ENCODE measurements at places on chromosomes 7 and 10.

GRCh38 chr7:39130274-39130673, 152.6 kb downstream of the POU6F2 start:
- DNase-seq = no peak

GRCh38 chr10:112584276-112584675, 137.3 kb downstream of the VTI1A start:
- no peak for DNase-seq

- DNase-seq = no peak
Measured at GRCh38 chr10:112262546-112262945, 20.7 kb upstream of the TECTB start.

DNA sequence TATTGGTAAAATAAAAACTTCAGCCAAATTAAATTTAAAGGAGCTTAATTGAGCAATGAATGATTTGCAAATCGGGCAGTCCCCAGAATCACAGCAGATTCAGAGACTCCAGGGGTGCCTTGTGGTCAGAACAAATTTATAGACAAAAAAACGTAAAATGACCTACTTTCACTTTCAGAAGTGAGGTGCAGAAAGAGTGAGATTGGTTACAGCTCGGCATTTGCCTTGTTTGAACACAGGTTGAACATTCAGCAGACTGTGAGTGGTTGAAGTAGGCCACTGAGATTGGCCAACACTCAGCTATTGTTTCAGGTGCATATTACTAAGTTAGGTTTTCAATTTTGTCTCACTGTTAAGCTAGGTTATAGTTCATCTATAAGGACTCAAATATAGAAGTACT, 153.4 kb downstream of the BICC1 start:
- DNase-seq = no peak

GRCh38 chr10:117137911-117138642, at the start of gene VAX1:
TSS of gene VAX1 (minus strand) at chr10:117138270. CDS start at chr10:117138056, 214 bp downstream.
- no peak for DNase-seq

- no peak for DNase-seq
Measured at GRCh38 chr10:72043016-72043834, 45.1 kb downstream of the SPOCK2 start.

GRCh38 chr7:1112625-1113547, 25.0 kb downstream of the GPER1 start:
- DNase-seq = no peak

DNA sequence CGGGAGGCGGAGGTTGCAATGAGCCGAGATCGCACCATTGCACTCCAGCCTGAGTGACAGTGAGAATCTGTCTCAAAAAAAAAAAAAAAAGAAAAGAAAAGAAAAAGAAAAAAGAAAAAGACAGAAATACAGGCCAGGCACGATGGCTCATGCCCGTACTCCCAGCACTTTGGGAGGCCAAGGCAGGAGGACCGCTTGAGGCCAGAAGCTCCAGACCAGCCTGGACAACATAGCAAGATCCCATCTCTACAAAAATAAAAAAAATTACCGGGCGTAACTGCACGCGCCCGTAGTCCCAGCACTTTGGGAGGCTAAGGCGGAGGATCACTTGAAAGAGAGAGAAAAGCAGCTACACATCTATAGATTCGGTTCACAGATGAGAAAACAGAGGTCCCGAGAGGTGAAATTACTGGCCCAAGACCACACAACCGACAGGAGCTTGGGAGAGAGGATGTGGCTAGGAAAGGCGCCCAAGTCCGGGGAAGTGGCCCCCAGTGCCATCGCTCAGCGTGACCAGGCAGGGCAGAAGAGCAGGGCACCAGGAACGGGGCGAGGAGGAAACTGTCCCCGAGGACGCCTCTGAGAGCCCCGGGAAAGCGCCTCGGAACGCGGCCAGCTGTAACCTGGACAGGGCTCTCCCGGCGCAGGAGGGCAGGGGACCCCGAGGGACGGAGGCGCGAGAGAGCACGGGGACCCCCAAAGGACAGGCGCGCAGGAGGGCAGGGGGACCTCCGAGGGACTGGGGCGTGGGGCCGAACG, 612 bp downstream of the SNX8 start:
- no peak for DNase-seq

GRCh38 chr7:143225047-143225446, 3.2 kb downstream of the TAS2R40 start:
- DNase-seq = no peak

GRCh38 chr10:71899665-71900412, 48.8 kb upstream of the PSAP start:
- no peak for DNase-seq

- DNase-seq = no peak
Measured at GRCh38 chr10:22753786-22754185, 39.4 kb upstream of the PIP4K2A start.

GRCh38 chr10:129936923-129937300, 27.2 kb downstream of the EBF3 start:
- DNase-seq = no peak

DNA sequence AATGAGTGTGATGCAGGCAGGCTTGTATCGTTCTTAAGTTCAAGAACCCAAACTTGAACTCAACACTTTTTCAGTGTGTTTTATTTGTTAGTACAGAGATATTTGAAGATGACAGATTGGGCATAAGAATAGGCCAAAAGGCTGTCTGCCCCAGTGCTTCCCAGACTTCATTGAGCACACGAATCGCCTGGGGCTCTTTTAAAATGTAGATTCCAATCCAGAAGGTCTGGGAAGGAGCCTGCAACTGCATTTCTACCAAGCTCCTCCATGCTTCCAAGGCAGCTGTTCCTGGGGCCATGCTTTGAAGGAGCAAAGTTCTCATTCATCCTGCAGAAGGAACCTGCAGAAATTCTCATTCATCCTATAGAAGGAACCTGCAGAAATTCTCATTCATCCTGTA, 114.5 kb upstream of the INSYN2A start:
- DNase-seq = no peak

DNA sequence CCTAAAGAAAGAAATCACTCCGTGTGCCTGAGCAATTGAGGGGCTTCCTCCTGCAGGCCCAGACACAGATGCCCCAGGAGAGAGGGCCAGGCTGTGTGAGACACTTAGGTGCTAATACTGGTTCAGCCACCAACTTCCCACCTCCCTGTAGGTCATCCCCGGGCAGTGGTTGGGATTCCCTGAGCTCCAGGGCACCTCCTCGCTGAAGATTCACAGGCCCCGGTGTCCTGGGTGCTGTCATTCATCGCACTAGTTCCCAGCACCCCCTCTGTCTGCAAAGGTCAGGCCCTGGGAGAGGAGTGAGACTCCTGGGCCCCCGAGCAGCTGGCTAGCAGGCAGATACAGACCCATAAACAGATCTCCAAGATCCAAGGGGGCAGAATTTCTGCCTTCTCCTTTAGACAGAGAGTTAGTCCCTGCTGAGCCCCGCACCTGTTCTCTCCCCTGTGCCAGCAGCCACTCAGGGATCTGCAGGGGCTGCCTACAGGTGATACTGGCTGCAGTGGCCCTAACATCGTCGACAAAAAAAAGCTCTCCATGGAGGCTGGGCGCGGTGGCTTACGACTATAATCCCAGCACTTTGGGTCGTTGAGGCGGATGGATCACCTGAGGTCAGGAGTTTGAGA, 38.2 kb upstream of the GTF2I start:
- DNase-seq = no peak

- DNase-seq = no peak
Measured at GRCh38 chr7:1638215-1638661, 31.8 kb upstream of the ELFN1 start.

DNA sequence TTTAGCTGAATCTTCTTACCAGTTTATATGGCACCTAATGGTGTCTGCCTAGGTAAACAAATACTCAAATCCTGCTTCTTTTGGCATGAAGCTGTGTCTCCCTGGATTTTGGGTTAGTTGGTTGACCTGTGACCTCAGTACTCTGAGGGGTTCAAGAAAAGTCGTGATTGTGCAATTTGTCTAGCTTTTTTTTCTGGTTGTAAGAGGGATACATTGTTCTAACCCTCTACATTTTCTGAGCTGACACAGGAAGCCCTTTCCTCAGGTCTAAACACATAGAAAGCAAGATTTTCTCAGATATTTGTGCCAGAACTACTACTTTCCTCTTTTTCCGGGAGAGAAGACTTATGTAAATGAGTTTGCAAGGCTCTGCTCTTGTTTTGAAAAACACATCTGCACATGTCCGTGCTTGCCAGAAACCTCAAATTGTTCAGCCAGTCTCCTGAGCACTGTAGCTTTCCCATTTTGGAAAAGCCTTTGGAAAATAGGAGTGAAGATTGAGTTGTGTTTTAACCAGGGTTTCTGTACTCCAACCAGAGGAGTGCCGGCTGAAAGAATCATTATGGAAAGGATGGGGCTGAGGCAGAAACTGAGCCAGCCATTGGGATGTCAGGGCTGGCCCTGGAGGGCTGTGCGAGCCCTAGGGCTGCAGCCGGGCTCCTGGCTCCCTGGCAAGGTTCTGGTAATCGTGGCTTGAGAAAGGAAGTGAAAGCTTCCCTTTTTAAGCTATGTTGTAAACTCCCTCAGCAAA, 31.3 kb upstream of the CXCL12 start:
- no peak for DNase-seq

DNA sequence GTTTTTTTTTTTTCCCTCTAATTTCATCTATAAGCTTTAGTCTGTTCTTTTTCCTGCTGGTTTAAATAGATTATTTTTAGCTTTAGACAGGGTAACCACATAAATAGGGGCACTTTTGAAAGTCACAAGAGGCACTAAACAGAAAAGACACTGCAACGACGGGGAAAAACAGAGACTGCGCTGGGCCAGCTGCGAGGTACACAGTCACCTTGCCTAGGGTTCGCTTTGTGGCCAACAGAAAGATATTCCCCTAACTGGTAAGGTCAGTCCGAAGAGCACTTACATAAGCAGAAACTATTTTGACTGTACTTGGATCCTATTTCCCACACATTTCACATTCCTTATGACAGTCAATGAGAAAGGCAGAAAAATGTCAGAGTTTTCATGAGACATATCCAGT, 175.6 kb upstream of the PHF14 start:
- no peak for DNase-seq

GRCh38 chr10:103850572-103850895, 4.8 kb downstream of the SH3PXD2A start:
- DNase-seq = no peak

GRCh38 chr10:22491931-22492615, 146.8 kb downstream of the SPAG6 start:
- DNase-seq = peak; percentile 59

GRCh38 chr7:11192506-11192905, 218.8 kb downstream of the PHF14 start:
- DNase-seq = no peak

DNA sequence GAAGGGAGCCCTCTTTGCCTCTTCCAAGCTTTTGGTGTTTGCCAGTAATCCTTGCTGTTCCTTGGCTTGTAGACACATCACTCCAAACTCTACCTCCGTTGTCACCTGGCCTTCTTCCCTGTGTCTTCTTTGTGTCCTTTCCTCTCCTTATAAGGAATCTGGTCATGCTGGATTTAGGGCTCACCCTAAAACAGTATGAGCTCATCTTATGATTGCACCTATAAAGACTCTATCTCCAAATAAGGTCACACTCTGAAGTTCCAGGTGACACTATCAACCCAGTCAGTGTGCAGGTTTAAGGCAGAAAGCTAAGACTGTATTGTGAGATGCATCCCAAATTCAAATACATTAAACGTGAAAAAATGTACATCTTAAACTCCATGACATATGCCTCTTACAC, 49.0 kb upstream of the ZRANB1 start:
- DNase-seq = no peak

DNA sequence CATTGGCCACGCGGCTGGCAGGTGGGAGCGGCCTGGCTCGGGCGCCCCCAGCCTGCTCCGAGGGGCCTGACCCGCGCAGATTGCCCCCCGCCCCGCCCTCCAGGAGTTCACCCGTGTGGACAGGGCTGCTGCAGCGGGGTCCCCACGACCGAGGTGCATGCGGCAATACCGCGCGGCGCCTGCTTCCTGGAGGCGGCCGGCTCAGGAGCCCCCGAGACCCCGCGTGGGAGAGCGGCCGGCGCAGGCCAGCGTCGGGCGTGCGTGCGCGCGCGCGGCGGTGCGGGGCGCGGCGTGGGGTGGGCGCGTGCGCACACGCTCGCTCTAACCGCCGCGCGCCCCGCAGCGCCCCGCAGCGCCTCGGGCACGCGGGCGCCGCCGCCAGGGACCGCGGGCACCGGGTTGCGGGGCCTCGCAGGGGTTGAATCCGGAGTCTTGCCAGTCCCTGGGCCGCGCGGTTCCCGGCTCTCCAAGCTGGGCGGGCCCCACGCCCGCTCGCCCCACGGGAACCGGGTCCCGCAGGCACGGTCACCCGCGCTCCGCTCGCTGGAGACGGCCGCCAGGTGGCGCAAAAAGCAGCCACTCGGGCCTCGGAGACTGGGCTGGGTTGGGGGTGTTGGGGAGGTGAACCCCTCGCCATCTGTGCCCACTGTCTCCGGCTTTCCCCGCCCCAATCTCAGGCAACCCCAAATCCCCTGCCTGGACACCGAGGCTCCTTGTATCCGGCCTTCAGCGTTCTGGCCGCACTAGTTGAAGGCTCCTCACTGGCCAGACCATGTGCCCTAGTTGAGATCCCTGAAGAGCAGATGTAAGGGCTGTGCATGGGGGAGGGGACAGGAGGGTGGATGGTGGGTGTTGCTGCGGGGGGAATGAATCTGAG, 1.3 kb upstream of the ACHE start:
- DNase-seq = peak; percentile 58

- DNase-seq = peak; percentile 33
Measured at GRCh38 chr7:86814661-86815379, 171.1 kb downstream of the GRM3 start.

DNA sequence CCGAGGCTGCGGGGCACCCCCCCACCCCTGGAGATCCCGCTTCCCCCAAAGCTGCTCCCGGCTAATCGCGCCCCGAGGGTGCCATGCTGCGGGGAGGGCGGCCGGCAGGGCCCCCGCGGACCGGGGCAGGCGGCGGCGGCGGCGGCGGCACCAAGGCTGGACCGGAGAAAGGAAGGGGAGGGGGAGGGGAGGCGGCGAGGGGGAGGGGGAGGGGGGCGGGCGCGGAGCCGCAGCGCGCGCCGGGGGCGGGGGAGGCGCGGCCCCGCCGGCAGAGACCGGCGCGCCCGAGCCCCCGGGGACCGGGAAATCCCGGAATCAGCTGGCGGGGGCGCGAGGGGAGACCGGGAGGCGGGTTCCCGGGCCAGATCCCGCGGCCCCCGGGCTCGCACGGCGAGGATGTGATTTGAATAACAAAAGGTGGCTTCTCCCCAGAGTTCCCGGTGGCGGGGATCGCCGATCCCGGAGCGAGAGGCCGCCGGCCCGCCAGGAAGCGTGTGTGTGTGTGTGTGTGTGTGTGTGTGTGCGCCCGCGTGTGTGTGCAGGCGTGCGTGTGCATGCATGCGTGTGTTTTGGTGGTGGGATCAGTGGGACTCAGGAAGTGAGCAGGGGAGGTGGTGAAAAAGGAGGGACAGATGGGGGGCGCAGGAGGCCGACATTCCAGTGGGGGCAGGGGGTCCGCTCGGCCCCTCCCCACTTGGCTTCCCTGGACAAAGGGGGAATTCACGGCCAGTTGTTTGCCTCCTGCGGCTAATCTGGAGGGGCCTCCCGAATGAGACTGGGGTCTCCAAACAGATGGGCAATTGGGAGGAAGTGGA, 99.5 kb downstream of the HIP1 start:
- peak; percentile 59 for DNase-seq

DNA sequence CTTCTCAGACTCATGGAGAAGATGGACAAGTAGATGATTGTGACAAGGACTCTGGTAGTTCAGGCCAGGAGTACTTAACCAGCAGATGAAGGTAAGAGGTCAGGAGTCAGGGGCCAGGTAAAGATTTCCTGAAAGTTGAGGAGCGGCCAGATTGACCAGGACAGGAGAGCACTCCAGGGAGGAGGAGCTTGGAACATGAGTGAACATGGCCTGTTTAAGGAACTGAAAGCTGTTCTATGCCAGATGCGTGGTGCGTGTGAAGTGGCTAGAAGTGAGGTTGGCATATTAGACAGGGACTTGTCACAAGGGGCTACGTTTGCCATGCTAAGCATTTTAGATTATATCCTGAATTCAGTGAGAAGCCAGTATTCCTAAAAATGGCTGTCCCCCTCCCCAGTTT, 157.2 kb downstream of the WNT2 start:
- DNase-seq = no peak
